ENCODE measurements at places on chromosomes 6 and 20.

- DNase-seq: no peak
Observed at GRCh38 chr20:25408890-25409289, 1.4 kb downstream of the GINS1 start.

GRCh38 chr20:62448038-62448437 lies 20.7 kb upstream of the RBBP8NL start:
- DNase-seq: no peak

DNA sequence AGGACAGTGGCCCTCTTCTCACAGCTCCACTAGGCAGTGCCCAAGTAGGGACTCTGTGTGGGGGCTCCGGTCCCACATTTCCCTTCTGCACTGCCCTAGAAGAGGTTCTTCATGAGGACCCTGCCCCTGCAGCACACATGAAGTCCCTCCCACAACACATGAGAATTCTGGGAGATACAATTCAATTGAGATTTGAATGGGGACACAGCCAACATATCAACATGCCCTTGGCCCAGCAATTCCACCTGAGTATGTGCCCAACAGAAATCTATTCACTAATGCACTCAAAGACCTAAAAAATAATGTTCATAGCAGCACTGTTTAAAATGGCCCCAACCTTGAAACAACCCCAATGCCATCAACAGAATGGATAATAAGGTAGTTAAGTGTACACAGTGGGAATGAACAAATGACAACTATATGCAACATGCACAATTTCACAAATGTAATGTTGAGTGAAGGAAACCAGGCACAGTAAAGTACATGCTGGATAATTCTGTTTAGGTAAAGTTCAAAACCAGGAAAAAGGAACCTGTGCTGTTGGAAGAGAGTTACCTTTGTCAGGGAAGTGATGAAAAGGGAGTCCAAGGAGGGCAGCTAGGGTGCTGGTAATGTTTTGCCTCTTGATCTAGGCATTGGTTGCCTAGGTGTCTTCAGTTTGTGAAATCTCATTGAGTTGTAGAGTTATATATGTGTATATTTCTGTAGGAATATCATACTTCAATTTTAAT lies 16.1 kb downstream of the ISM1 start:
- no peak for DNase-seq

DNA sequence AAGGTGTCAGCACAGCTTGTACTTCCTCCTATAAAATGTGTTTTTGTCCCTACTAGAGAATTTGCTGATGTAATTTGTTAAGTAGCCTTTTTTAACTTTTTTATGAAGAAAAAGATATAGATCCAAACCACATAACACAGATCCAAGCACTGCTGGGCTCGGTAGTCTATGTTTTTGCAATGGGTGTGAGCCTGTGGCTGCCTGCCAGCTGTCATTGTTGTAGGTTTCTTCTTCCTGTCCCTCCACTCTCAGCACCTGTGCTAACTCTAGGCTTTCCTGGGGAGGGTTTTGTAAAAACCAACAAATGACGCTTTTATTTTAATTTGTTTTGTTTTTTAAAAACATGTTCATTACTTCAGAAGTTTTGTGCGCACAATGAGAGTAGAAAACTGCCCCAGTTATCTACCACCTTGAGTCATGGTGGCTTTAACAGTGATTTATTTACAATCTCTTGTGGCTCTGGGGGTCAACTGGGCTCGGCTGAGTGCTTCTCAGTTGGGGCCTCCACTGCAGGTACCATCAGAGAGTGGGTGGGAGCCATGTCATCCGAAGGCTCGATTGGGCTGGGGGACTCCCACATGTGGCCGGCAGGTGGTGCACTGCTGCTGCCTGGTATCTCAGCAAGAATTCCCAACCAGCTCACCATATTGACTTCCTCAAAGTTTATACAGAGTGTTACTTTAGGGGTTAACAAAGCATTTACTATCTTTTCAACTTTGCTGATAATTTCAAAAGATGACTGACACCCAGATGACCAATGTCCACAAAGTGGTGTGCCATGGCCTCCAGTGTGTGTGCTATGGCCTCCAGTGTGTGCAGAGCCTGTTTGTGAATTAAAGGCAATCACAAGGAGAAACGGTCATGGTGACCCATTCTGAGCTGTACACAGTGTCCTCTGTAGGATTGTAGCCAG lies 3.0 kb upstream of the CCR6 start:
- no peak for DNase-seq

- DNase-seq: no peak
Observed at GRCh38 chr6:107490566-107491137, 735 bp downstream of the SOBP start.

- peak; percentile 34 for DNase-seq
Observed at GRCh38 chr20:23937303-23938117, 51.1 kb downstream of the GGTLC1 start.

Measured in fibroblast of skin of abdomen (primary cell).